ENCODE measurements at places on chromosomes 1 and 21.
A peak's percentile ranks its signal among the peaks of the same experiment; 100 is the strongest.

DNA sequence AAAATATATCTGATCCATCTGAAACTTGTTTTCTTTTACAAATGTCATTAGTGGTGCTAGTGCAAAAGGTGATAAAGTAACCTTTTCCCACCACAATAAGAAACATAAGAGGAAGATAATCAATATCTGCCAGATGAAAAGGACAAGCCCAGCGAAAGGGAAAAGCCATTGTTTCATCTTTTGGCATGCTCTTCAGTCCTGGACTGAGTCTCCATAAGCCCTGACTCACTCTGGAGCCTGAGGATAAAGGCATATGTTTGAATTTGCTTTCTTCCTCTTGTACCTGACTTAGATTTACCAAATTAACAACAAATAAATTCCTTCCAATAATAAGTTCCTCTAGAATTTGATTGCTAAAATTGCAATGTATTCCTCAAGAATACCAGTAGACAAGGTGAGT lies 13.6 kb downstream of the DNAJC11 start:
- no peak for DNase-seq

- no peak for DNase-seq
Measured at GRCh38 chr1:79847700-79848099, 841.2 kb upstream of the ADGRL4 start.

DNA sequence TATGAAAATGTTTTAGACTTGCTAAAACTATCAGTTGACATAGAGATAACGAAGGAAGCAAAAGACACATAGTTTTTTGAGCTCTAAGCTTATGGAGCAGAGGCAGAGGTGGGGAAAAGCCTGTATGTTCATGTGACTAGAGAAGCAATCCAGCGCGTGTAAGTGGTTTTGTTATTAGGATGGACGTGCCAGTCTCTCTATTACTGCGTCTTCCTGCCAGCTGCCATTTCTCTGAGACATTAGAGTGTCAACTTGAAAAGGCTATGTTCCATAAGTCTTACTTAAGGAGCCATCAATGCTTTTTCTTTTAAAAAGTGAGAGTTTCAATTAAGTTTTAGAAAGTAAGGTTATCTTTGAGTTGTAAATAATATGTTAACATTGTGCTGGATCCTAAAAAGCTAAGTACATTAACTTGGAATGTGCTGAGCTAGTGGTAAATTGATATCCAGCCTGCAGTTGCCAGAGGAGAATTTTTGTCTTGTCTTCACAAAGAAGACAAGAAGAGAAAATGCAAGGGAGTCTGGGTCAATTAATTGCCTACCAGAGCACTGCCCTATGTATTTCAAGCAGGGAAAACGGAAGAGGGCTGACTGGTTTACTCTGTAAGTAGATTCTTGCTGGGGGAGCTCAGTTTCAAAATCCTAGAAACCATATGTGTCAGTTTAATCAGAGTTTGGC lies 161.8 kb upstream of the B3GALT2 start:
- DNase-seq: no peak

DNA sequence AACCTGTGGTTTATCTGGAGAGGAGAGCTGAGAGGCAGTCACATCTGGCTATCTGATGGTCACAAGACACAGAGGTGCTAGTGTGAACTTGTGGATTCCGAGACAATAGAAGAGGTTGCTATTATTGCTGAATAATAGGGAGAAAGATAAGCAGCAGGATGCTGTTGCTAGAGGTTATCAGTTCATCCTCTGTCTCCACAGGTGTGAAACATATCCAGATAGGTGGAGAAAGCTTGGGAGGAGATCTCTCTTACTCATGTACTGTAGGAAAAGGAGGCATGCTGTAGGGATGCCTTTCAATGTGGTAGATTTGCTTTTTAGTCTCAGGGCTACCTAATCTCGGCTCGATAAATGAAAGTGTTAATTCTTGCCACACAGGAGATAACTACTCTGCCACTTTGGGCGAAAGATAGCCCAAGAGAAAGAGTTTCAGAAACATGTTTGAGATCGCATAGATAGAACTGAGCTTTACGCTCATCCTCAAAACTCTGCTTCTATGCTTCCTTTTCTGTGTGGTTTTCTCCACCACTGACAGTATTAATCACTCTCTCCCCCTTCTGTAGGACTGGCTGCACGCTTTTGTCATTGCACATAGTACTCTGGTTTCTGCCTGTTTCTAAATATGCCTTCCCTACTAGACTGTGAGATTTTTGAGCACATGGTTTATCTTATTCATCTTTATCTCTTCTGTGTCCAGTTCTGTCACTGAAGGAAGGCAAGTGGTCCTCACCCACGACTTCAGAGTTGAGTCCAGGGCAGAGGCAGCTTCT lies 36.7 kb upstream of the PLXNA2 start:
- DNase-seq: no peak

- no peak for DNase-seq
Measured at GRCh38 chr1:160519642-160520435, 3.2 kb downstream of the SLAMF6 start.

GRCh38 chr21:45993210-45994085 lies 11.9 kb downstream of the COL6A1 start:
- DNase-seq: no peak

GRCh38 chr1:53946252-53947171 lies at the start of gene LRRC42:
TSS of gene LRRC42 (plus strand) at chr1:53946350. CDS start at chr1:53952000, 5,650 bp downstream.
- DNase-seq: no peak

DNA sequence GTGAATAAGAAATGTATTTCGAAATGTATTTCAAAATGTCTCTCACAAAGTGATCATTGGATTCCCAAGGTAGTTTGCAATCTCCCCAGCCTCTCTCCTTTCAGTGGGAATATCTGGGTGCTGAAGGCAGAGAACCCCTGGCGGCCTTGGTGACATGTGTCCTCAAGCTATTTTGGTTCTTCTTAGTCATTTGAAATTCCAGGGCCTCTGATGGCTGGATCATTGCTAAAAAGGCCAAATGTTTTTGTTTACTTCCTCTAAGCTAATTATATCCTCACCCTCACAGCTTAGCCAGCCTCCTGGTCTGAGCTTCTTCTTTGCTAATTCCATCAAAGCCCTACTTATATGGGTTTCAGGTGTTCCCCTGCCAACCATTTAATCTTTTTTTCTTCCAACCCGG lies 71.2 kb downstream of the LRRC40 start:
- no peak for DNase-seq

DNA sequence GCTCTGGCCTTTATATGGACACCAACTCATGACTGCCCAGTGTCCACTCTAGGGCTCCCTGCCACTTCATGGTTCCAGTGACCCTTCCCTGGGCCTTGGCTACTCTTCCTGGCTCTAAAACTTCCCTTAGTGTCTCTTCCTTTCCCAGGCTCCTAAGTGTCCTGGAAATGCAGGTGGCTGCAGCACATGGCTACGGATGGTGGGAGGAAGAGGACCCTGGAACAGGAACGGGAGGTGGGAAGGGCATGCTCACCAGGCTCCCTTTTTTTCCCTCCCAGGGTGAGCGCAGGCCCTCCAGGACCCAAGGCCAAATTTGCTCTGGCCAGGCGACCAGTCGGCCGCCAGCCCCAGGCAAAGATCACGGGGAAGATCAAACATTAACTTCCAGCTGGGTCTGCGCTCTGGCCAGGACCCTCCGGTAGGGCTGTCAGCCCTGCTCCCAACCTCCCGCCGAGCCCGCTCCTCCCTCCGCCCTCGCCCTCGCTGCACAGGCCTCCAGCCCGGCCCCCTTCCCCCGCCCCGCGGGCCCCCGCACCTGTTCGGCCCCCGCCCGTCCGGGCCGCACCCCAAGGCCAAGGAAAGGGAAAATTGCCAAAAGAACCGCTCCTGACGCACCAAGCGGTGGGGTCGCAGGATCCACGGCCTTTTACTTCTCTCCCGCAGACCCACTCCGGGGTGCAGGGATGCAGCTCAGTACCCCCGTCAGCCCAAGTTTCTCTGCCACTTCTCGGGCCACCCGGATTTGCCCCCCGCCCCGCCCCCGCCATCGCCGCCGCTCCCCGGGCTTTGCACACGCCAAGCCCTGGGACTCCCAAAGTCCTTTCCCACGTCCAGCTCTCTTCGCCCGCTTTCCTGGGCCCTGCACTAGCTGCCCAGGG lies 894 bp downstream of the TCEA3 start:
- no peak for DNase-seq

DNA sequence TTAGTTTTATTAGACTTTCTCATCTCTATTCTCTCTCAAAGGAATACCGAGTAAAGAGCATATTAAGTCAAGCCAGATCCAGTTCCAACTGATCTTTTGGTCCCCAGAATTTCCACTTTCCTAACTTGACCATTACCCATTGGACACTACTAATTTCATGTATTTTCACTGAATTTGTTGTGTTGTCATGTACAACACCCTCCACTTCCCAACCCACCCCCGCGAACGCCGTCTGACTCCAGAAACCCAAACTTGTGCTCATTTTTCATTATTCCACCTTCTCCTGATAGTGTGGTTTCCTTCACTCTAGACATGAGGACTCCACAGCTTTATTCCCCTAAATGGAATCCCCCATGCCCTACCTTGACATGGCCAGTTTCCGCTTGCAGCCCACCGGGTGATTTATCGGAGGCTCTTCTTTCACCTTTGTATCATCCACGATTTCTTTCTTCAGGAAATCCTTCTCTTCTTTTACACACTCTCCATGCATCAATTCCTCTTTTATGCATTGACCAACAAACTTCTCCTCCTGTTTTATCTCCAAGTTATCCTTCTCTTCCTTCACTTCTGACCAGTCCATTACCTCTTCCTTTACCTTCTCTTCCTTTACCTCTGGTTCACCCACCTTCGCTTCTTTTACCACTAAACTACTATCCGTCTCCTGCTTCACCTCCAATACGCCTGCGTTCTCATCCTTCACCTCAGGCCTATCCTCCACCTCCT lies 805 bp downstream of the ZNHIT6 start:
- DNase-seq: no peak

DNA sequence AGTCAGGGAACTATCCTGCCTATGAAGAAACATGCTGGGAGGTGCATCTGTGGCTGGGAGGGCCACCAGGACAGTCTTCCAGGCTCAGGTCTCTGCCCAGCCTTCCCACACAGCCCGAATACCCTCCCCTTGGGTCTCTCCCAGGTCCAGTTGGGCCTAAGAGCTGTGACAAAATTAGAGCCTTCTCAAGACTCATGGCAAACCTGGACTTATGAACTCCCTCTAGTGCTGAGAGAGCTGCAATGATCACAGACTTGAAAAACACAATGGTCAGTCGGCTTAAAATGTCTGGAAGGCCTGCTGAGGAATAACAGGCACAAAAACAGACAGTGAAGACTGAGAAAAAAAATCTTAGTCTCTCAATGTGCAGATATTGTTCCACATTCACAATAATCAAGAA lies 325.1 kb downstream of the BRINP2 start:
- no peak for DNase-seq

GRCh38 chr1:10635992-10636391 lies 160.5 kb downstream of the CASZ1 start:
- no peak for DNase-seq

DNA sequence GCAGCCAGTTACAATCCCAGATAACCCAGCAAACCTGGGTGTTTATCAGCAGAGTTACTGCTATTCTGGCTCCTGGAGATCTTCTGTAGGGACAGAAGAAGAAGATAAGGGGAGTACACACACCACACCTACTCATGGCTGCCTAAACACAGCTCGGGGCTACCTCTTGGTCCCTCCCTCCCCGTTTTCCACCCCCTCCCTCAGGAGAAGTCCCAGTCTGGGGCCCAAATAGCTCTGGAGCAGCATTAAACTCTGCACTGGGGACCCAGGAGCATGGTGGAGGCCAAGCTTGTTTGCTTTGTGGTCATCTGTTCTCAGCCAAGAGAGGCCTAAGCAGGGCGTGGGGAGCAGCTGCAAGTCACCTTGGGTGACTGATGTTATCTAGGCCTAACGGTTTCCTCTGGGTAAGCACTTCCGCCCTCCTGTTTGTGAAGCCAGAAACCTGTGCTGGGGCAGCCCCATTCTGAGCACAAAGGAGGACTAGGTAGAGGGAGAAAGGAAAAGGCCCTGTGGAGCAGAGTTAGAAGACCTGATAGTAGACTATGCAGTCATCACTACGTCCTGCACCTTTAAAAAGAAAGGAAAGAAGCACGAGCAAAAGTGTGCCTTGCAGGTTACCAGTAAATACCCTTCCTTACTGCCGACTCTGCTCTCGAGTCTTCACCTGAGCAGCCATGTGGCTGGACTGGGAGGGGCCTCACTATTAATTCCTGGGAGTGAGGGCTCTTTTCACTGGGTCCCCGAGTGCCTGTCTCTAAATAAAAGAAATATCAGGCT lies 2.0 kb upstream of the RCSD1 start:
- DNase-seq: peak; percentile 71

GRCh38 chr1:242120432-242120831 lies 121.5 kb upstream of the MAP1LC3C start:
- no peak for DNase-seq

DNA sequence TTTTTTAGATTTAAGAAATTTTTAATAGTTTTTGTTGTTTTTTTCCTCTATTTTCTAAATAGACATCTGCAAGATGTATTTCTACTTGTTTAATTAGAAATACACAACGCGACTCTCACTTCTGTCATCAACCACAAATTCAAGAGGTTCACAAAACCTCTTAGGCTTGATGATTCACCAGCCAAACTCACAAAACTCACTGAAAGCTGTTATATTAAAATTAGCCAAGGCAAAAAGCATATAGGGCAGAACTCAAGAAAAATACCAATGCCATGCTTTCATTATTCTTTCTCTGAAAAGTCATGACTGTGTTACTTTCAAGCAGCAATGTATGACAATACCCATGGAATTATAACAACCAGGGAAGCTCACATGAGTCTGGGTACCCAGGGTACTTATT lies 487.0 kb upstream of the RGS18 start:
- no peak for DNase-seq

- DNase-seq: no peak
Measured at GRCh38 chr1:31238986-31239613, 587 bp downstream of the NKAIN1 start.

DNA sequence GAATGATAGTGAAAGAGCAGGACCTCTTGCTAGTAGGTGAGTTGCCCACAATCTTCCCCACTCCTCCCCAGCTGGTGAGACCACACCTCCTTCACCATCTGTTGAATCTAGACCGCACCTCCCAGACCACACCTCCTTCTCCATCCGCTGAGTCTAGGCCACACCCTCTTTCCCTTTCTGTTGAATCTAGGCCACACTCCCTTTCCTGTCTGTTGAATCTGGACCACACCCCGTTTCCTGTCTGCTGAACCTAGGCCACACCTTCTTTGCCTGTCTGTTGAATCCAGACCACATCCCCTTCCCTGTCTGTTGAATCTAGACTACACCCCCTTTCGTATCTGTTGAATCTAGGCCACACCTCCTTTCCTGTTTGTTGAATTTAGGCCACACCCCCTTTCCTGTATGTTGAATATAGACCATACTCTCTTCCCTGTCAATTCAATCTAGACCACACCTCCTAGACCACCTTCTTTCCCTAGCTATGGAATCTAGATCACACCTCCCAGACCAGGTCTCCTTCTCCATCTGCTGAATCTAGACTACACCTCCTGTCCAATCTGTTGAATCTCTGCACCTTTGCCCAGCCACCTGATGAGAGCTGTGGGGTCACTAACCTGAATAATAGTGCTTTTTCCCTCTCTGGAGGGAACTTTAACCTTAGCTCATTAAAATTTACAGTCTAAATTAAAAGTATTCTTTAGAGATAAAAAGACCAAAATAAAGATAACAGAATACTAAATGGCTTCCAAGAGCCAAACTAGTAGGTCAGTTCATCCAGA lies 116.3 kb downstream of the DAB1 start:
- DNase-seq: peak; percentile 4
